Activated naive CD4-positive, alpha-beta T cell treated with Interleukin-2 at 50 U/mL for 16 hours (primary cell): ENCODE measurements at places on chromosomes 2 and 18.

- no peak for DNase-seq
Measured at GRCh38 chr2:197931661-197932312, 127.4 kb downstream of the PLCL1 start.

DNA sequence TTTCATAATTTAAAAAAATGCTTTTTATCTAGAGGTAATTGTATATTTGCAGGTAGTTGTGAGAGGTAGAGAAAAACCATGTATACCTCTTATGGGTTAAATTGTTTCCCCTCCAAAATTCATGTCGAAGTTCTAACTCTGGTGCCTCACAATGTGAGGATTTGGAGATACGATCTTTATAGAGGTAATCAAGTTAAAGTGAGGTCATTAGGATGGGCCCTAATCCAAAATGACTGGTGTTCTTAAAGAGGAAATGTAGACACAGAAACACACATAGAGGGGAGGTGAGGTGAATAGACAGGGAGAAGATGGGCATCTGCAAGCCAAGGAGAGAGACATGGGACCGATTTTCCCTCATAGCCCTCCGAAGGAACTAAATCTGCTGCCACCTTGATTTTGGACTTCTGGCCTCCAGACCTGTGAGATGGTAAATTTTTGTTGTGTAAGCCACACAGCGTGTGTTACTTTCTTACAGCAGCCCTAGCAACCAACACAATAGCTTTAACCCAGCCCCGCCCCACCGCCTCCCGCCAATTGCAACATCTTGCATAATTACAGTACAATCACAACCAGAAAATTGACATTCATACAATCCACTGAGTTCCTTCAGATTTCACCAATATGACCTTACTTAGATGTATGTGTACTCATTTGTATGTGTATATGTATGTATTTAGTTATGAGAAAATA is 208.9 kb downstream of the MIB1 start:
- no peak for DNase-seq

GRCh38 chr2:160334028-160334741 is 134.1 kb upstream of the ITGB6 start:
- peak; percentile 42 for DNase-seq

GRCh38 chr2:113791697-113792590 is 35.5 kb upstream of the SLC35F5 start:
- no peak for DNase-seq

DNA sequence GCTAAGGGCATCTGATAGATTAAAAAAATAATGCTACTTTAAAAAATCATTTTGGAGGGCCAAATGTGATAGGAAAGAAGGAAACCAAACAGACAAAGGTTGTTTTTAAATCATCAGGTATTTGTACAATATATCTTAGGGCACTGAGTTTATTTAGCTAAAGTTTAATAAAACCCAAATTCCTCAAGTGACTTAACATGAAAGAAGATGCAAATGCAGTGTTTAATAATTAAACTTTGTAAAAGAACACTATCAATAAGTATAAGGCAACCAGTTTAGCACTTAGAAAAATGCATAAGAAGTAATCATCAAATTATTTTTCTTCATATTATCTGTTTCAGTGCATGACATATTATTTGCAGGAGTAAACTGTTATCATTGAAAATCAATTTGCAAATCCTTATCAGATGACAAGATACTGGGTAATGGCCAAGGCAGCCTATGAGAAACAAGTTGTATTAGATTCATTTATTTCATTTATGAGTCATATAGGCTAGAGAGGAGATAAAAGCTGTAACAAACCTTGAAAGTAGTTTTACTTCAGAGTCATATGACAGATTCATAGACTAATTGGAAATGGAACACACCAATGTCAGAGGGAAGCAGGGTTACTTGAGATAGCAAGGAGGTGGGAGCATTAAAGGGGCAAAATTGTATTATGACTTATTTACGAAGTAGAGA is 165.5 kb downstream of the GCA start:
- no peak for DNase-seq

DNA sequence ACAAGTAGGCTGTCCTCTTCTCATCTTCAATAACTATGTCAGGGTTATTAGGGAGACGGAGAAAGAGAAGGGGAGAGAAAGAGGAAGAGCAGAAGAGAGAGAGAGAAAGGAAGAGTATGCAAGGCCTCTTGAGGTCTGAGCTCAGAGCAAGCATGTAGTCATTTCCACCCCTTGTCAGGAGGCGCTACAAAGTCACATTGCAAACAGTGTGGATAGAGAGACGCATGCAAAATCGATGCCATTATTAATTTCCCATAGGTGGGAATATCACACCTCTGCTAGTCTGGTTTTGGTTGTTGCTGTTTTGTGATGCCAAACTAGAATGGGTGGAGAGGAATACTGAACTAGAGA is 24.2 kb upstream of the SERPINE2 start:
- DNase-seq: no peak

DNA sequence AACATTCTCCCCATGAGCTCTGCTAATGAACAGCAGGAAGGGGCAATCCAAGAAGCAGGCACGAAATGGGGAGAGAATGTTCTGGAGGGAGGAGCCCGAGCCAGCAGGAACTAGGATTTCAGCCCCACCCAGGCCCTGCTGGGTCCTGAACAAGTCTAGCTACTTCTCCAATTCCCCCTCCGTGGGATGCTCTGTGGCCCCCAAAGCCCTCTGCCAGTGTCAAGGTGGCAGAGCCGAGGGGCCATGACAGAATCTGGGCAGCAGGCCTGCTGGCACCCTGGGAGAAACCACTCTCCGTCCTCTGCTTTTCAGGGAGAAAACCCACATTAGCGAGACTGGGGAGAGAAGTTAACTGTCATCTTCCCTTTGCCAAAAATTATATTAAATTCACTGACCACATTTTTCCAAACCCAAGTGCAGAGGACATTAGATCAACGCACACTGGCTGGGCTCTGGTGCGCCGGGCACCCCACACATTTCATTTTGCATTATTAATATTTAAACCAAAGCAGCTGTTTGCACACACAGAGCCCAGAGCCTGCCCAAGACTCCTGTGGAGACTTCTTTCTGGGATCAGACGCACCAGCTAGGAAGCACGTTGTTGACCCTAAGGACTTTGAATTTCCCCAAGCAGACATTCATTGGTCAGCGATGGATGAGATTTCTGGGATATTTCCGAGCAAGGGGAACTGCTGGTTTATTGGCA is 80.2 kb upstream of the PKDCC start:
- DNase-seq: no peak

- DNase-seq: no peak
Measured at GRCh38 chr2:207188626-207189419, 23.1 kb upstream of the KLF7 start.

- no peak for DNase-seq
Measured at GRCh38 chr18:3093624-3094337, 80.8 kb upstream of the LPIN2 start.

- DNase-seq: no peak
Measured at GRCh38 chr2:42787788-42788477, 4.5 kb downstream of the HAAO start.

DNA sequence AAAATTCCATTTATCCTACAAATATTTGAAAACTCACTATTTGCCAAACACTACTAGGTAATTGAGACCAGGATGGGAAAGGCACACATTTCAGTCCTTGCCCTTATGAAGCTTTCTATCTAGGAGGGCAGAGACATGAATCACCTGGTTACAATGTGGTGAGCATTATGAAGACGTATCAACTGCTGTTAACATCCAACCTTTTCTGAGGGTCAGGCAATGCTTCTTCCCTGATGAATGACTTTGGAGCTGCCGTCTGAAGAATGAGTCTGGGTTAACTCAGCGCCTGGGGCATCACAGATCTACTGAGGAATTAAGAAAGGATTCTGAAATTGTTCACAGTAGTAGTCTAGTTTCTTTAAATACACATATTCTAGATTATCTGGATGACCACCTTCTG is 62.1 kb upstream of the NOSTRIN start:
- DNase-seq: no peak

- DNase-seq: no peak
Measured at GRCh38 chr2:101357376-101357775, 29.9 kb downstream of the CREG2 start.

- no peak for DNase-seq
Measured at GRCh38 chr2:230691005-230691647, 21.5 kb upstream of the CAB39 start.

DNA sequence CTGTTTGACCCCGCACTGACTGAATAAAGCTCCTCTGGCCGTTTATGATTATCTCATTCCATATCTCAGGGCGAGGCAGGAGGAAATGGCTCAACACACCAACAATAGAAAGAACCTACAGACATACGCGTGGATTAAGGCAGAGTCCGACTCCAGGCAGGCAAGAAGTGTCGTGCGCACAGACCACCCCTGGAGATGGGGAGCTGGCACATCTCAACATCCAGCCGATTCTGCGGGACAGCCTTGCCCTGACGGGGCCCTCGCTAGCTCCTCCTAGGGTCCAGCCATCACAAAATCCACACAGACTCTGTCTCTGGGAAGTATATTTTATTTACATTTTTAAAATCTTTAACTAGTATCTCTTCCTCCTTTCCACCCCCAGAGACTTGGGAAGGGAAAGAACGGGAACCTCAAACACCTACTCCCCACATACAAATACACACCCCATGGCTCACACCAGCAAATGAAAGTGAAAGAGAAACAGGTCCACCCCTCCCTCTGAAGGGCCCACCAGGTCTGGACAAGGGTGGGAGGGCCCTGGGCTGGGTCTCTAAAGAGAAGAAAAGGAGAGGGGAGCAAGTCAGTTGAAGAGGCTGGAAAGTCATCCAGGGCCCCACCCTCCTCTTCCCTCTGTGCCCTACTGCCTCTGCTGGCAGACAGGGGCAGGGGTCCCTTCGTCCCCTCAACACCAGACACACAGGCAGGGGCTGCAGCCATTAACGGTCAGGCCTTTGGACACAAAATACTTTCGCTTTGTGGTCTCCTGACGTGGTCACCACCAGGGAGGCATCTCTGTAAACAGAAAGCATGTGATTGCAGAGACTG is 3.2 kb downstream of the GPBAR1 start:
- no peak for DNase-seq

DNA sequence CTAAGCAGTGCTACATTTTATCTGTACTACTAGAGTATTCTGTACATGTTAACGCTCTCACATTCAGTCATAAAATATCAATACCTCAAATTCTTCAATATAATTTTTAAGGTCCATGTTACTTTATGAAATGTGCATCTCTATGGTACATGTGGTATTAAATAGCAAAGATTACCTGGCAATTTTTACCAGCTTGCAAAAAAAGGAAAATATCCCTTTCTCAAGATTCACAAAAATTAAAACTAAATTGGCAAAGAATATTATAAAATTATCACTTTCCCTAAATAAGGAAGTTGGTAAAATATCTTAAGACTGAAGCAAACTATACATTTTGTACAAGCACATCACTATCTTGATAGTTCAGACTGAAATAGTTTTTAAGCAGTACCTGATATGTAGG is 115.0 kb upstream of the RNU4ATAC start:
- DNase-seq: no peak

GRCh38 chr2:107418708-107419107 is 408.0 kb upstream of the RGPD4 start:
- DNase-seq: no peak

- DNase-seq: no peak
Measured at GRCh38 chr2:27313882-27314645, 5.8 kb upstream of the UCN start.

DNA sequence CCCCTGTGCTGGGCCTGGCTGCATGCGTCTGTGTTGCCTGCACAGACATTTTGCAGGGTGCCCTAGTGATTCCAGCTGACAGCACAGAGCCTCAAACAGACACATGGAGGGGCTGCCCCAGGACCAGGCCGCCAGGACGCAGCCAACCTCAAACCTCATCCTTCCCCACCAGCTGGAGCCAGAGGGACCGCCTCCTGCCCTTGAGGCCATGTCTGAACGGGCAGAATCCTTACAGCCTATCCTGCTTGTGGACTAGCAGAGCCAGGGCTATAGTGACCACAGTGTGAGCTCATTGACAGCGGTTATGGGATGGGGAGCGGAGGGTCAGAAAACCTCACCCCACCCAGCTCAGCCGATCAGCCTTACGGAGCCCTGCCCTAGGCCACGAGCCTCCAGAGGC is 22.4 kb downstream of the ODC1 start:
- DNase-seq: no peak

DNA sequence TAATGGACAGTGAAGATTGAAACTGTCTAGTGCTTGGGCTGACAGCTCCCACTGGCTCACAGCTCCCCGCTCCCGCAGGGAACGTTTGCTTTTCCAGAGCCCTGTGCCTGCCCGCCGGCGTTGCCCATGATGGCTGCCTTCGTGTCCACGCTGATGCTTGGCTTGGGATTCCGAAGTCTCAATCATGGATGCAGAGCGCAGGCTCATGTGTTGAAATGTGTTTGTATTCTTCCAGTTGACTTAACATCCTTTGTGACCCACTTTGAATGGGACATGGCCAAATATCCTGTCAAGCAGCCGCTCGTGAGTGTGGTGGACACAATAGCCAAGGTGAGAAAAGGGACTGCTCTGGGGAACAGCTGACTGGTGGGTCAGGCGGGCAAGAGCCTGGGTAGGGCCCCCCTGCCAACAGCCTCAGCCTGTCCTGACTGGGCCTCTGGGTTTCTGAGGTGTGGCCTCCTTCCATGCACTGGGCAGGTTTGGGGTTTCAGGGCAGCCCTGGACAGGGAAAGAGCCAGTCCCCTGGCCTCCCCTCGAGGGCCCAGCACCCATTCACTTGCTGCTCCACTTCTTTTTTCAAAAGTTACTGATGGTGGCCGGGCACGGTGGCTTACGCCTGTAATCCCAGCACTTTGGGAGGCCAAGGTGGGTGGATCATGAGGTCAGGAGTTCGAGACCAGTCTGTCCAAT is 42.8 kb downstream of the ATP6V1C2 start:
- no peak for DNase-seq

DNA sequence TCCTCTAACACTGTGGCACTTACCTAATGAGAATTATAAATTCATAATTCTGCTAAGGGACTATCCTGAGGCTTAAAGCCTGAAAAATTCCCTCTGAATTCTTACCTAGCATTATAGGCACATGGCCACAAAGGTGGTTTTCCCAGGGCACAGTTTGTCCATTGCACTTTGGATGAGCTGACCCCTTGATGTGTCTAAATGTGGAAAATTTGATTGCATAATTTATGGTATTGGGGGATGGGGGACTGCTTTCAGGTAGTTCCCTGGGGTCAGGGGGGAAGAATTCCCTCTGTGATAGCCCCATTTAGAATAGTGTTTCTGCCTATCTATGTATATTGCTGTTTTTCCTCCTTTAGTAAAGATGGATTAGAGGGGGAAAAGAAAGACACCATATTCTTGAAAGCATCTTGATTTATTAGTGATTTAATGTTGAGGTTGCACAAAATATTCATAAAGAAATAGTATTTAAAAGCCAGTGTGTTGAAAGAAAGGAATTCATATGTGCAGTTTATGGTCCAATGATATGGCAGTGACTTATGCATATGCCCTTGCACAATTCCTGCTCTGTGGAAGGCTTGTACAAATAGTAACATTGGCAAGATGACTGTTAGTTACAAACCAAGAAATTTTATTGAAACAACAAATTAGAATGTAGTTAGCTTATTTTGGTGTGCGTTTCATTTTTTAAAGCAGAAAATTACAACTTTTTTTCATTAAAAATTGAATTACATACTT is 8.7 kb upstream of the HTR2B start:
- no peak for DNase-seq

- DNase-seq: no peak
Measured at GRCh38 chr2:129782633-129782990, 196.9 kb upstream of the RAB6C start.
